Activated CD4-positive, alpha-beta memory T cell treated with anti-CD3 and anti-CD28 coated beads for 36 hours (primary cell): ENCODE measurements at places on chromosomes 3 and 15.

DNA sequence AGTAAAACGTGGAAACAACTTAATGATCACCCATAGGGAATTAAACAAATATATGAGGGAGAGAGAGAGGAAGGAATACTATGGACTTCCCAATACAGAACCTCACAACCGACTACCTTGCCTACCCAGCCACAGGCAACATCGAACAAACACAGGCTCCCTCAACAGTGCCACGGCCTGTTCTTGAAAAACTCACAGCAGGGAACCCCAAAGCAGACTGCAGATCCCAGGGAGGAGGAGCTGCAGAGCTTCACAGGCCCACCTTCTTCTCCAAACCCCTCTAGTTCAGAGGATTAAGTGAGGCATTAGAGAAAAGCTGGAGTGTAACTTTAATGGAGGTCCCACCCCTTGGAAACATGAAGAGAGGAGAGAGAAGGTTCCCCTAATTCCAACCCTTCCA is 110.2 kb downstream of the ST8SIA2 start:
- DNase-seq, result no peak

DNA sequence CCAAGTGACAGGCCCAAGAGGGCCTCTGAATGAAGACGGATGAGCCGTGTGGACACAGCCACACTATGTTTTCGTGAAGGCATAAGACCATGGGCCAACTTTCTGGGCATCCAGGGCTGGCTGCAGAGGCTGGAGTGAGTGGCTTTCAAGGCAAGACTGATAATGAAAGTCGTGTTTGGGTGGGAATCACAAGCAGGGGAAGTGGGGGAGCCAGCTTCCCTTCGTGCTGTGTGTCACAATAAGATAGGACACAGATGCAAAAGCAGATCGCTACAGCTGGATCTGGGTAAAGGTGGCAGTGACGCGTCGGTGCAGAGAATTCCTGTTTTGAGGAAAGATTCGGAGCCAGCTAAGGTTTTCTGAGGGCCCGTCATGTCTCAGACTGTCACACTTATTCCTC is 309.8 kb upstream of the CTDSPL start:
- no peak for DNase-seq

- no peak for DNase-seq
Observed at GRCh38 chr3:186985661-186986364, 55.5 kb downstream of the ST6GAL1 start.

DNA sequence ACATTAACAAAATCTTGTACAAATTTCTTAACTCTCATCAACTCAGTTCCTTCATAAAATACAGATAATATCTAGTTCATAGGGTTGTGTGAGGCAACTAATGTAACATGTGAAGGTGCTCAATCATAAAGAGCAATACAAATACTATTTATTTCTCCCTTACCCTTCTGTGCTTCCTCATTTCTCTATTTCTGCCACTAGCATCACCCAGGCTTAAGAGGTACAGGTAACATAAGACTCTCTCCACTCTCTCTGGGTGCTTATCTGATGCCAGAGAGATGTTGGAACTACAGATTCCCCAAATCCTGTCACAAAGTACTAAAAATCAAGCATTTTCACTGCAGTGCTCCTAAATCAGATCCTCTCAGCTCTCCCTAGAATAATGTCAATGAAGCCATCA is 74.9 kb downstream of the DPH6 start:
- no peak for DNase-seq

DNA sequence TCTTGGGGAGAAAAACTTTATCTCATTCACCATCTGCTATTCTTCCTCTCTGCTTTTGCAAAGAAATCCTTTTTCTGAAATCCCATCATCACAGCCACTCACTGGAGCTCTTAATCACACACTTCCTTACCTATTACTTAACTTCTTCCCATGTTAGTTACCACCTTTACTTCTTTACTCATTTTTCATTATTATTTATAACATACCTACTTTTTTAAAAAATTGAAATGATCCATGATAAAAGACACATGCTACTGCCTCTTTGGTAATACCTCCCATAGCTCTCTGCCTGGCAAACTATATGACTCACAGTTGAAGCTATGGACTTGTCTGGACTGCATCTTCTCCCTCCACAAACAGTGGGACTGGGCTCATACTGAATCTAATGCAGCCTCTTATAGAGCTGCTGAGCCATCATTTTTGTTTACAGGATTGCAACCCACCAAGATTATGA is 150.3 kb downstream of the TNIK start:
- DNase-seq, result no peak
